ENCODE measurements at places on chromosomes 7 and 10.

DNA sequence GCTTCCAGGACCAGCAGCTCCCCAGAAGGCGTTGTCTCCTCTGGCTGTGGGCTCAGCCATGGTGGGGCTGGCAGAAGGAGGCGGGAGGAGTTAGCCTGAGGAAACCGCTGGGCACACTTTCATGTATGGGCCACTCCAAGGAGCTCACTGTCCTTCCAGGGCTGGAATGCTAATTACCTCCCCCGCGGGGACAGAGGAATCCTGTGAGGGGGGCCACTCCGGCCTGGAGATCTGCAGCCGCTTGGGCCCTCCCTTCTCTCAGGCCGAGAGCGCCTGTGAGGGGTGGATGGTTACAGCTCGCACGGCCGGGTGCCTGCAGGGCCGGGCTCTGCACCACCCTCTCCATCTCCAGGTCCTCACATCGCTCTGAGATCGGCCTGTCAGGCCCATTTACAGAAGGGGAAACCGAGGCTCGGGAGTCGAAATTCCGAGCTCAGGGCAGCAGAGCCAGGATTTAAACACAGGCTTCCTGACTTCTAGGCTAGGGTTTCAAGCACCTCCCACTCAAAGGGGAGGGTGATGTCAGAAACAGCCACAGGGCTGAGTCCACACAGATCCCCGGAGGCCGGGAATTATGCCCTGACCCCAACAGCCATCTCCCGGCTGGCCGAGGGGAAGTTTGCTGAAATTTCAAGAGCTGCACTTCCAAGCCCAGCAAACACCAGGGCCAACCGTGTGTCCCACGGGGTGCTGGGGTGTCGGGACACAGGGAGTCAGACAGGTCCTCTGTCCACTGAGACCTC is 59.1 kb downstream of the PDGFA start:
- no peak for DNase-seq

- DNase-seq = no peak
Observed at GRCh38 chr7:22855049-22855392, 32.4 kb upstream of the TOMM7 start.

- DNase-seq = no peak
Observed at GRCh38 chr7:129332254-129333035, 101.8 kb upstream of the STRIP2 start.

GRCh38 chr10:33114451-33114952 is 156.5 kb upstream of the ITGB1 start:
- DNase-seq = no peak

GRCh38 chr7:53697913-53698312 is 662.5 kb downstream of the POM121L12 start:
- no peak for DNase-seq
